Endothelial cell of umbilical vein (primary cell): ENCODE measurements at places on chromosomes 3 and 15. TPM values are rescaled to one million over a fixed set of nuclear protein-coding genes. Genes with fewer than 3 reads are reported as not detected.

GRCh38 chr3:52401551-52401950 lies 43.4 kb downstream of the SEMA3G start:
- DNase-seq, result no peak

IFT122 gene
- total RNA-seq, result 36.6 and 41.7 TPM in 2 replicates

DNA sequence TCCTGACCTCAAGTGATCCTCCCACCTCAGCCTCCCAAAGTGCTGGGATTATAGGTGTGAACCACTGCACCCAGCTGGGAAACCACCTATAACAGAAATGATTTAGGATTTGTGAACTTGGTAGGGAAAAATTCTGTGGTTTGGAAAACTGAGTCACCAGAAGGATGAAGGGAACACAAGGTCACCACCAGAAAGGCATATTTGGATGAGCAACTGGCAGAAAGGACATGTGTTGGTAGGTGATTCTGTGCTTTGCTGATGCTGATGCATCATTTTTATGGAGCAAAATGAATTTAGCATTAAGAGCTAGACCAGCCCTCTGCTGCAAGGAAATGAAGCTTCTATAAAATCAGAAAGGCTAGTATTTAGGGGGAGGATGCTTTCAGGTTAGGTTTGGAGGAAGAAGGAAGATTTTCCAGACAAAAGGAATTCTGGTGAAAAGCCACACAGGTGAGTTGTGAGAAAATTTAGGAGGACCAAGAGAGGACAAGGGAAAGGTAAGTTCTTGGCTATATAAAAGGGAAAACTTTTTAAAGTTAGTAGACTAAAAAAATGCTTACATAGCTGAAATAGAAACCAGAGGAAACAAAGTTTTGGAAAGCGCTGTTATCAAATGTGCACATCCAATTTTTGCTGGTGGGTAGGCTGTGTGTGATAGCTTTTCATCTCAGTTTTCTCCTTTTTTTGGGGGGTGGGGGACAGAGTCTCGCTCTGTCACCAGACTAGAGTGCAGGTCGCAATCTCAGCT lies 3.6 kb downstream of the PXK start:
- no peak for DNase-seq

ITIH1 gene
- total RNA-seq, result not detected in 2 replicates

- DNase-seq, result no peak
These were observed 44.2 kb upstream of the ACP3 start for GRCh38 chr3:132273036-132273435.

GRCh38 chr3:165846056-165846455 lies 8.8 kb upstream of the BCHE start:
- DNase-seq, result no peak

DNA sequence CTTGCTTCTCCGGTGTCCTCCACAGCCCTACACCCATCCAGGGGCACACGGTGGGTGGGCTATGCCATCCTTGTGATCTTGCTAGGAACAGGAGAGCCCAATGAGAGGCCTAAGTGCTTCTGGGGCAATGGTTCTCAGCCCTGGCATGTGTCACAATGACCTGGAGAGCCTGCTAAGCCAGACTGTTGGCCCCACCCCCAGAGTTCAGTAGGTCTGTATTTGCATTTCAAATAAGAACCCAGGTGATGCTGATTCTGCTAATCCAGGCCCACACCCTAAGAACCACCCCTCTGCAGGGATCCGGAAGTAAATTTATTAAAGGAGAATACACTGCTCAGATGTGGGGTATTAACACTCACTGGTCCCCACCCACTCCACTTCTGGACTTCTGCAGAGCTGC lies 57.9 kb downstream of the RORA start:
- no peak for DNase-seq

DNA sequence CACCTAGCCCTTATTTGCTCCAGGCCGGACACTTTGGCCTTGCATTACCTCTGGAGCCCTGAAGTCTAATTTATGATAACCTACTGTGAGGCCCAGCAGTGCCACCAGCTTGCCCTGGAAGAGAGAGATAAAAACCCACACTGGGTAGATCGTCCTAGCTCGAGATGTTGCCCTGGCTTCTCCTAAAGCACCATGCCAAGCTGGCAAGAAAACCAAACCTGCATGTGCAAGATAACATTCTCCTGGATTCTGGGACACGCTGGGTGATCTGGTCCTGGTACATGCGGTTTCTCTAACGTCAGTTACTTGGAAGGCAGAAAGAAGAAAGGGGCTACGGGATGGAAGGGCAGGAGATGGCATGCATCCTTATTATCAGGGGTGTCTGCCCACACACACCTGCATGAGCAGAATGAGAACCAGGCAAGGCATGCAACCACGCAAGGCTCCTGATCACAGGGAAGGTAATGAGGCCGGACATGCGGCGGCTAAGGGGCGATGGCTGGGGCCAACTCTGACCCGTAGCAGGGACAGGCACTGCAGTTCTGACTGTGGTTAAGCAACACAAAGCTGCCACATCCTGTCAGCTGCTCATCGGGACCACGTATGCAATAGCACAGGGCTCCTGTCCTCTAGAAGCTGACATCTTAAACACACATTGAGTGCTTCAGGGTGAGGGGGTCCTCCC lies 73.0 kb downstream of the OXNAD1 start:
- DNase-seq, result no peak

GABRG3 gene
- total RNA-seq, result not detected in 2 replicates

LMAN1L gene
- total RNA-seq, result not detected in 2 replicates

- no peak for DNase-seq
These were observed 102.5 kb upstream of the UNC13C start for GRCh38 chr15:53875711-53876110.

- no peak for DNase-seq
These were observed 94.9 kb downstream of the ST6GAL1 start for GRCh38 chr3:187025254-187025655.

DNA sequence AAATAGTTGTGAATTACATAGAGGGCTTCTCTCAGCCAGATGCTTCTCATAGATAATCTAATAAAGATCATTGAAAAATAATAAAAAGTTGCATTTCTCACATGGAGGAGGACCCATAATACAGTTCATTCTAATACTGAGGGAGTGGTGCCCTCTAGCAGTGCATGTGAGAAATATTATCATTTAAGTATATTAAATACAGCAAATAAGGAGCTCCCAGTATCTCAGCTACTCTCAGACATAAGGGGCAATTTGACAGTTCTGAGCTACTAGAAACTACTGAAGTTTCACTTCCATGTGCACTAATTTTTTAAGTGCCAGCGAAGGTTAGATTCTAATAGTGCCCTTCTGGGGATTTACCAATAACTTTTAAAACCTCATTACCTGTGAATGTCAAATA lies 188.3 kb downstream of the IL5RA start:
- no peak for DNase-seq

HTR3E gene
- total RNA-seq, result not detected in 2 replicates

- no peak for DNase-seq
These were observed 73.4 kb downstream of the CRYBG3 start for GRCh38 chr3:97895216-97895615.

GRCh38 chr3:23086331-23086730 lies 116.8 kb upstream of the UBE2E2 start:
- DNase-seq, result no peak

CCNB2 gene
- 62.8 and 65.2 TPM in 2 replicates for total RNA-seq
